Upper lobe of left lung (tissue), 6 donors: ENCODE measurements at places on chromosomes 2 and 18. TPM values are rescaled to one million over a fixed set of nuclear protein-coding genes. Genes with fewer than 3 reads are reported as not detected.

The LIMS2 gene
- total RNA-seq, result 117 TPM

The DNAH6 gene
- total RNA-seq, result 2.2 TPM

The MAT2A gene
- 219 TPM for total RNA-seq

The GRP gene
- 2.3 TPM for total RNA-seq

The TBR1 gene
- total RNA-seq, result not detected

The OTOS gene
- not detected for total RNA-seq

The ANKRD30BL gene
- not detected for total RNA-seq

The UGT1A6 gene
- 0.15 TPM for total RNA-seq

The NPAS2 gene
- total RNA-seq, result 13.8 TPM

The EMILIN1 gene
- total RNA-seq, result 20.7 TPM

GRCh38 chr2:122800781-122801180 is 1045.3 kb downstream of the TSN start:
- no peaks in the 10 kb centered on the region for H3K27me3 ChIP-seq
- no peak overlapping the region for H3K27ac ChIP-seq
- no peak for DNase-seq
- H3K4me3 ChIP-seq, result no peak overlapping the region
- no peaks in the 10 kb centered on the region for H3K4me1 ChIP-seq
- H3K36me3 ChIP-seq, result no peaks in the 10 kb centered on the region

DNA sequence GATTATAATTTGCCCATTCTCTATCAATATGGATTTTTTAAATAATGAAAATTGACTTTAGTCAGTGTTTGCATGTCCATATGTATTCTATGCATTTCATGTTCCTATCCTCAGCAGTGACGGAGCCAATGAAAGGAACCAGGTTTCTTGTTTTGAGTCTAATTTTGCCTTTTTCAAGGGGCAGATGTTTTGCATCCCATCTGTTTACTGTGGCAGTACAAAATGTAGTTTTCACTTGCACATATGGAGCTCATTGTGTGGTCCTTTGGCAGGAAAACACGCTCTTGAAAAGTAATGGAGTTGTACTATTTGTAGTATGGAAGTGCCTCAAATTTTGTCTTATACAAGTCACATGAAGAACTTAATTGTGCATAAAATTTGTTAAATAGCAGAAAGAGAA is 127.8 kb downstream of the AGPS start:
- H3K4me3 ChIP-seq, result no peak overlapping the region
- no peaks in the 10 kb centered on the region for H3K27me3 ChIP-seq
- H3K36me3 ChIP-seq, result no peaks in the 10 kb centered on the region
- H3K4me1 ChIP-seq, result no peaks in the 10 kb centered on the region

DNA sequence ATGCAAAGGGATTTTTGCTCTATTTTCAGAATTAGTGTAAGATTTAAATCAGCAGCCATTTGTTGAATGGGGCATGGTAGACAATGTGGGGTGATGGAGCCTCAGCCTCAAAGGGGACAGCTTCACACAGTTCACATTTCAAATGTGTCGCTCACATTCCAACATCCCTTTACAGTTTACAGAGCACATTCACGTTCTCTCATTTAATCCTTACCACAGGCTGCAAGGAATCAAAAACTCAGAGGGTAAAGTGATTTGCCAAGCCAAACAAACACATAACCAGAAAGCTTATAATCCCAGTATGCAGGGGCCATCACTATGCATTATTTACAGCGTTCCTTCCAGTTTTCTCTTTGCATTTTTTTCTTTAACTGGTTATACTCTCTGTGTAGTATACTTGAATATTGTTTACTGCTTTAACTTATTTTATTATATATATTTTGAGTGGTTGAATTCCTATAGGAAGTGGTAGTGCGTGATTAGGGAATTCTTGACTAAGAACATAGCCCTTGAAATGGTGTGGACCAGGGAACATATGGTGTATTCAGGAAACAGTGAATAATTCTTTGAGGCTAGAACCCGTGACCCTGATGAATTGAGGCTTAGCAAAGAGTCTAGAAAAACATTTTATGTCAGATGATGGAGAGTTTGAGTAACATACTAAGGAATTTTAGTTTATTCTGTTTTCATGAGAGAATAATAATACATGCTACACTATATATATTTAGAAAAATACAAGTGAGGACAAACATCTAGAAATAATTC is 18.1 kb upstream of the TAF1B start:
- H3K27ac ChIP-seq, result no peak overlapping the region
- no peaks in the 10 kb centered on the region for H3K27me3 ChIP-seq
- no peaks in the 10 kb centered on the region for H3K36me3 ChIP-seq
- peaks cover under 1% of the 10 kb centered on the region for H3K4me1 ChIP-seq
- no peak overlapping the region for H3K4me3 ChIP-seq

DNA sequence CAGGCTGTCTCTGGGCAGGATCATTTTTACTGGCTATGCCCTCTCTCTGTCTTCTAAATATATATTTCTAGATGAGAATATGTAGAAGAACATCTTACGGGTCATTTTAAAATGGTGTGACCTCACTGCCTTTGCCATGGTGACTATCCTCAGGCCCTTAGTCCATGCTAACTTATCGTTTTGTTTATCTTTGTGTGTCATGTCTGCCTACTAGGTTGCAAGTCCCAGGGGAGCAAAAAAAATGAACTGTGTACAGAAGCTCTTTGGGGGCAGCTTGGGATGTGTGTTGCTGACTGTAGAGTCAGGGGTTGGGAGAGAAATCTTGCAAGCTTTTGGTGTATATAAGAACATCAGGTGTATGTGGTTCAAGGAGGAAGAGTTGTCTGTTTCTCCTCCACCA is 11.0 kb downstream of the CPSF3 start:
- H3K27ac ChIP-seq, result no peak overlapping the region
- H3K4me3 ChIP-seq, result no peak overlapping the region
- H3K36me3 ChIP-seq, result peaks cover 25% of the 10 kb centered on the region
- H3K27me3 ChIP-seq, result no peaks in the 10 kb centered on the region
- DNase-seq, result no peak
- no peaks in the 10 kb centered on the region for H3K4me1 ChIP-seq

- H3K36me3 ChIP-seq, result no peaks in the 10 kb centered on the region
- no peak for DNase-seq
- H3K4me3 ChIP-seq, result no peak overlapping the region
- H3K4me1 ChIP-seq, result no peaks in the 10 kb centered on the region
Observed at GRCh38 chr2:65511306-65511705, 78.9 kb upstream of the SPRED2 start.

DNA sequence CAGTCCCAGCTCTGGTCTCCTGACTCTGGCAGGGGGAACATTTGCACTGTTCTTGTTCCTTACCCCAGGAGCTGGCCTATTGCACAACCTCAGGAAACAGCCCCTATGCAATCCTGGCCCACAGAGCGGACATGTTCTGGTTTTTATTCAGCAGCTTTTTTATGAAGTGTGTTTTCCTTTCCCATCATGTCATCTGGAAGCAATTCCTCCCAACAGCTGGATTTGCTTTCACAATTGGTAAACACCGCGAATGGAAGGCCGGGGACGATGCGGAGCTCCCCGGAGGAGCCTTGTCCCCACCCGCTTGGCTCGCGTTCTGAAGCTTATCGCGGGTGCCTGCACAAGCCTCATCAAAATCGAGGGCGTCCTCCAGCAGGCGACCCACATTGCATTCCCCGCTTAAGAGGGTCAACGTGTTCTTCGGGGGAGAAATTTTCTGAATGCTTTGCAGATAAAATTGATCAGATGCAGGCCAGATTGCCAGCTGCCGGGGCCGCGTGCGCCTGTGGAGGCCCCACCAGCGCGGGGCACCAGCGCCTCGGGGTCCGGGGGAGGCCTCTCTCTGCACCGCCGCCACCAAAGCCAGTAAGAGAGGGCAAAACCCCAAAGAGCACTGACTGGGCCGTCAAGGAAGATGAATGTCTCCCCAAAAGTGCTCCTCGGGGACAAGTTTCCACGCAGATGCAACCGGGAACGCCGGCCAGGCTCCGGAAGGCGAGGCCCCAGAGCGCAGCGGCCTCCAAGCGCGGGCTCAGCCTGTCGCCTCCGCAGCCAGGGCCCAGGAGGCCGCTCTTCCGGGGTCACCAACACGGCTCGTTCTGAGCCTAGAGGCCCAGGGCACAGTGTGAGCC is 60.3 kb upstream of the SP3 start:
- H3K36me3 ChIP-seq, result no peaks in the 10 kb centered on the region
- H3K27me3 ChIP-seq, result no peaks in the 10 kb centered on the region
- peak overlapping the region; percentile 76 for H3K27ac ChIP-seq
- peaks cover 18% of the 10 kb centered on the region for H3K4me1 ChIP-seq
- DNase-seq, result peak; percentile 83

GRCh38 chr2:131146231-131146630 is 41.1 kb downstream of the PLEKHB2 start:
- no peak overlapping the region for H3K4me3 ChIP-seq
- no peak overlapping the region for H3K27ac ChIP-seq
- H3K27me3 ChIP-seq, result no peaks in the 10 kb centered on the region
- H3K36me3 ChIP-seq, result peaks cover 32% of the 10 kb centered on the region
- H3K4me1 ChIP-seq, result peaks cover 10% of the 10 kb centered on the region
- no peak for DNase-seq

GRCh38 chr18:35577045-35577848 is 4.3 kb upstream of the GALNT1 start:
- no peak overlapping the region for H3K27ac ChIP-seq
- no peak for DNase-seq
- H3K4me3 ChIP-seq, result no peak overlapping the region
- peaks cover 8% of the 10 kb centered on the region for H3K4me1 ChIP-seq

GRCh38 chr2:190344276-190344827 is 963 bp downstream of the INPP1 start:
- peak; percentile 76 for DNase-seq
- peaks cover 13% of the 10 kb centered on the region for H3K4me1 ChIP-seq
- no peaks in the 10 kb centered on the region for H3K36me3 ChIP-seq
- H3K27ac ChIP-seq, result peak overlapping the region; percentile 90
- peak overlapping the region; percentile 78 for H3K4me3 ChIP-seq
- H3K27me3 ChIP-seq, result no peaks in the 10 kb centered on the region

GRCh38 chr2:14420851-14421250 is 211.7 kb upstream of the LRATD1 start:
- H3K27me3 ChIP-seq, result no peaks in the 10 kb centered on the region
- H3K36me3 ChIP-seq, result no peaks in the 10 kb centered on the region
- no peak for DNase-seq

DNA sequence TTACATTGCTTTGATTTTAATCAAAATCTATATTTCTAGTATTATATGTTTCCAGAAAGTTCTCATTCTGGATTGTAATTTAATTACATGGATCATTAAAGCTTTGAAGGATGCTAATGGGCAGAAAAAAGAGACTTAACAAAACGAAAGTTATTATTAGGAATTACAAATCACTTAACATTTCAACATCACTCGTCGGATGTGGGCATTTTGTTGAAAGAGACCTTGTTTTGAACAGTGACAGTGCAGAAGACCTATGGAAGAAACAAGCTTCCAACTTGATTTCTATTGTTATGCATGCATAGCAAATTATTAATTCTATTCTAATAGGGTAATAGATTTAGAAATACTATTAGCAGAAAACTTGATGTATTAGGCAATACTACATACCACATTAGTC is 31.4 kb upstream of the DARS1 start:
- H3K4me3 ChIP-seq, result no peak overlapping the region
- H3K36me3 ChIP-seq, result no peaks in the 10 kb centered on the region
- no peak for DNase-seq
- H3K4me1 ChIP-seq, result peaks cover 32% of the 10 kb centered on the region
- no peak overlapping the region for H3K27ac ChIP-seq

DNA sequence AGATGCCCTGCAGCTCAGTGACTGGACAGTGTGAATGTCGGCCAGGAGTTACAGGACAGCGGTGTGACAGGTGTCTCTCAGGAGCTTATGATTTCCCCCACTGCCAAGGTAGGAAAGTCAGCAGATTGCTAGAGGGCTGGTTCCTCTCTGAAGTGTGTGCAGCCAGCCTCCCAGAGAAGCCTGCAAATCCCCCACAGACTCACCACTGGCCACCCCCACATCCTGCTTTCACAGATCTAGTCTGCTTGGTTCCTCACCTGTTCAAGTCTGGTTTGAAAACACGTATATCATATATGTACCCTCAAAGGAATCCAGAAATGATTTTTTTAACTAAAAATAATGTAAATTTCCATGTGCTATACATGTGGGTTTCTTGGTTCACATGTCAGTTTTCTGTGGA is 121.1 kb downstream of the LAMA3 start:
- DNase-seq, result no peak
- no peaks in the 10 kb centered on the region for H3K4me1 ChIP-seq
- H3K27ac ChIP-seq, result no peak overlapping the region

- H3K27me3 ChIP-seq, result no peaks in the 10 kb centered on the region
- no peak overlapping the region for H3K4me3 ChIP-seq
- no peak overlapping the region for H3K27ac ChIP-seq
- peaks cover 9% of the 10 kb centered on the region for H3K4me1 ChIP-seq
- DNase-seq, result no peak
Observed at GRCh38 chr2:165601928-165602521, 132.5 kb downstream of the CSRNP3 start.

DNA sequence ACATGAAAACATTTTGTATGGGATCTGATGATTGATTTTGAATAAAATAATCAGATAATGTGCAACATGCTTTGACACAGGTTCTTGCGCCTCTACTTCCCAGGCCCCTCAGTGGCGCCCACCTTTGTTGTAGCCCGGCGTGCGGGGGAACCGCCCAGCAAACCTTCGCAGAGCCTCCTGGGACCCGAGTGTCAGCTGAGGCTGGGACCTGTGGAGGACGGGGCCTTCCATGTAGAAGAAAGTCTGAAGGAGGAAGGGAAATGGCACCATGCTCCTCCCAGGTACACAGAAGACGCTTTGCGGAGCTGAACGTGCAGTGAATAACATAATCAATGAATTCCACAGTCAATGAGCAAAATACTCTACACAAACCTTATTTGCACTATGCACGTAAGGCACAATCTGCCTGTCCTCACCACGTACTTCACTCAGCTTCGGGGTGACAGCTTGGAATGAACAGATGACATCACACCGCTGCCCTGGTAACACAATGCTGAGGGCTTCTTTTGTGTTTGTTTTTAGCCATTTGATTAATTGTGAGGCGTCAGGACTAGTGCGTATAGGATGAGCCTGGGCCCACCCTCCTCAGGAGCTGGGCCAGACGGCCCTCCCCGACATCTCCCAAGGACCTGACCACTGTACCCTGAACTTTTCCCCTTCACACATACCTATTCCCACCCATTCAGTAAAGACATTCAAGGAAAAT is 78.1 kb downstream of the TWIST2 start:
- H3K27ac ChIP-seq, result no peak overlapping the region
- no peaks in the 10 kb centered on the region for H3K36me3 ChIP-seq
- H3K4me1 ChIP-seq, result no peaks in the 10 kb centered on the region
- DNase-seq, result no peak
- H3K4me3 ChIP-seq, result no peak overlapping the region
- no peaks in the 10 kb centered on the region for H3K27me3 ChIP-seq
